ENCODE measurements at places on chromosomes 13 and 19.

DNA sequence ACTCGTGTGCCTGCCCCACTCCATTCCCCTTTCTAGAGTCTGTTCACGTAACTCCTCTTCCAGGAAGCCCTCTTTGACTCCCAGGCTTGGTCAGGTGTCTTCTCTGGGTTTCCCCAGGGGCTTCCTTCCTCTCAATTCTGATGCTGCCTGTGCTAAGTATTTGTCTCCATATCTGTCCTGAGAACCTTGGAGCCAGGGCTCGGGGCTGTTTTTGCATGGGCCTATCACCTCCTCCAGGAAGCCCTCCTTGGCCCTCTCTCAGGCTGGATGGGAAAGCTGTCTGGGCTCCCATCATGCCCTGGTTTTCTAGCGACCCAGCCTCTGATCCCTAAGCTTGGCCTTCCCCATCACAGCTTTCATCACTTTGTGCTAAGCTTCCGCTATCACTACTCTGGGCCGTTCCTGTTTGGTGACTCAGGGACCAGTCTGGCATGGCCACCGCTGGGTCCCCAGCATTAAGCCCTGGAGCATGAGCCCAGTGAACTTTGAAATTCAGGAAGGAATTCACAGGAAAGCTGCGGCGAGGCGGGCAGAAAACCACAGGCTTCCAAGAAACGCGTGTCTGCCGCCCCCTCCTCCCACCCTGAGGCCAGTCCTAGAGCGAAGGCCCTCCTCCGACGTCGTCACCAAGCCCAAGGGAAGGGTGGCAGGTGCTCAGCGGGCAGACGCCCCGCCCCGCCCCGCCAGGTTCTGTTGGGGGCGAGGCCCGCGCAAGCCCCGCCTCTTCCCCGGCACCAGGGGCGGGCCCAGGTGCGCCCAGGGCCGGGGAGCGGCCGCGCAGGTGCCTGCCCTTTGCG is 486 bp upstream of the SPINT2 start:
- peak overlapping the region; percentile 65 for H3K4me3 ChIP-seq
- peak overlapping the region; percentile 98 for H3K27ac ChIP-seq
- peak; percentile 42 for DNase-seq
- peaks cover 7% of the 10 kb centered on the region for H3K4me1 ChIP-seq
- no peaks in the 10 kb centered on the region for H3K27me3 ChIP-seq

GRCh38 chr19:40232949-40233810 is 6.7 kb upstream of the CCNP start:
- no peak overlapping the region for H3K27ac ChIP-seq
- peaks cover 10% of the 10 kb centered on the region for H3K4me1 ChIP-seq
- no peak for DNase-seq
- no peaks in the 10 kb centered on the region for H3K27me3 ChIP-seq

- peaks cover 54% of the 10 kb centered on the region for H3K4me1 ChIP-seq
- DNase-seq = no peak
- H3K4me3 ChIP-seq = no peak overlapping the region
- no peak overlapping the region for H3K27ac ChIP-seq
- peaks cover 15% of the 10 kb centered on the region for H3K36me3 ChIP-seq
- H3K27me3 ChIP-seq = no peaks in the 10 kb centered on the region
Measured at GRCh38 chr19:1018393-1018792, 2.5 kb downstream of the TMEM259 start.

GRCh38 chr13:108120856-108121255 is 94.5 kb downstream of the LIG4 start:
- H3K27ac ChIP-seq = no peak overlapping the region
- DNase-seq = no peak

- no peaks in the 10 kb centered on the region for H3K27me3 ChIP-seq
- H3K4me1 ChIP-seq = no peaks in the 10 kb centered on the region
- no peaks in the 10 kb centered on the region for H3K36me3 ChIP-seq
- no peak overlapping the region for H3K4me3 ChIP-seq
Measured at GRCh38 chr13:96172066-96172465, 82.2 kb downstream of the HS6ST3 start.

DNA sequence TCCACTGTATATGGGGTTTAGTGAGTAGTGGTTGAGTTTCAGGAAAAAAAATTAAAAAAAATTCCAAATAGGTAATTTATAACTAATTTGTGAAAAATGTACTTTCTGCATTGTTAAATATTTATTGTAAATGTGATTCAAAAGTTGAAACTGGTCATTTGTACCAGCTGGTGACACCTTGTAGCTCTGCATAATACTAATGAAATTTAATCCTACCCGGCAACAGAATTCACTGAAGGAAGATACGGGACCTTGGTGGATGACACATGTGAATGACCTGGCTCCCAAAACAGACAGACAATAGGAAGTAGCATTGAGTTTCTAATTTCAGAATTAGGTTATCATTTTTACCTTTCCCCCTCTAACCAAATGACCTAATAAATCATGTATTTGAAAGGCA is 73.8 kb downstream of the SLITRK6 start:
- H3K4me1 ChIP-seq = no peaks in the 10 kb centered on the region

DNA sequence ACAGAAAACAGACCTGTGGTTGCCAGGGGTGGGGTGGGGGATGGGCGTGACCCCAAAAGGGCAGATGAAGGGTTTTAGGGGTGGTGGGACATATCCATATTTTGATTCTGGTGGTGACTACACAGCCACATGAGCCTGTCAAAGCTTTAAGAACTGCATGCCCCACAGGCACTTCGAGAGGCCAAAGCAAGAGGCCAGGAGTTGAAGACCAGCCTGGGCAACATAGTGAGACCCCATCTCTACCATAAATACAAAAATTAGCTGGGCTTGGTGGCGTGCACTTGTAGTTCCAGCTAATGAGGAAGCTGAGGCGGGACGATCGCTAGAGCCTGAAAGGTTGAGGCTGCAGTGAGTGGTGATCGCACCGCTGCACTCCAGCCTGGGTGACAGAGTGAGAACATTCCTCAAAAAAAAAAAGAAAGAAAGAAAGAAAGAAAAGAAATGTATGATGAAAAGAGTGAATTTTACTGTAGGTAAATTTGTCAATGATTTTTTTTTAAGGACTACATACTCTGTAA is 18.9 kb upstream of the BCL3 start:
- H3K4me1 ChIP-seq = no peaks in the 10 kb centered on the region
- DNase-seq = no peak
- no peaks in the 10 kb centered on the region for H3K27me3 ChIP-seq
- no peaks in the 10 kb centered on the region for H3K36me3 ChIP-seq

- H3K27ac ChIP-seq = no peak overlapping the region
- no peaks in the 10 kb centered on the region for H3K4me1 ChIP-seq
- H3K27me3 ChIP-seq = no peaks in the 10 kb centered on the region
- DNase-seq = no peak
- H3K36me3 ChIP-seq = no peaks in the 10 kb centered on the region
- H3K4me3 ChIP-seq = no peak overlapping the region
Measured at GRCh38 chr13:90403330-90404082, 944.0 kb upstream of the MIR17HG start.

DNA sequence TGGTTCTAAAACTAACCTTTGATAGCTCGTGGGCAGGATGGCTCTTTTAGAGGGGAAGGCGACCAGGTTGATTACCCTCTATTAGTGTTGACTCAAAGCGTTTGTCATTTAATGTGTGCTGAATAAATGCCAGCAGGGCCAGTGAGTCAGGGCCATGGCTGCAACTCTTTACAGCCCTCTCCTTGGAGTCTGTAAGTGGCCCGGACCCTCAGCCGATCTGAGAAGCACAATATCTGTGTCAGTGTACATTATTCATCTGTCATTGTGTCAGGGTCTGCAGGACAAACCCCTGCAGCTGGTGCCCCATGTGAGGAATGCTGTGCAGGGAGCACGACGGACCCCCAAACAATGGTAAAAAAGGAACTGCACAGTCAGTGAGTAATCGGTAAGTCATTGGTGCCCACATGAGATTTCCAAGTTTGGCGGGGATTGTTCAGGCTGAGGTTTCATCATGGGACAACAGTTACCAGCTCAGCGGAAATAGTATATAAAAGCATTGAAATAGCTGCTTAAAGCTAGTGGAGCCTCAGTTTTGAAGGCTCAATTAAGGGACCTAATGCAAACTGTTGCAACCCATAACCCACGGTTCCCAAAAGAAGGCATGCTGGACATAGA is 139.1 kb downstream of the ZNF675 start:
- H3K4me1 ChIP-seq = no peaks in the 10 kb centered on the region
- DNase-seq = no peak
- H3K27ac ChIP-seq = no peak overlapping the region
- H3K36me3 ChIP-seq = no peaks in the 10 kb centered on the region

GRCh38 chr19:2555422-2556220 is 79.7 kb downstream of the GADD45B start:
- H3K36me3 ChIP-seq = no peaks in the 10 kb centered on the region
- peak overlapping the region; percentile 81 for H3K27ac ChIP-seq
- no peaks in the 10 kb centered on the region for H3K27me3 ChIP-seq
- no peak for DNase-seq
- H3K4me3 ChIP-seq = peak overlapping the region; percentile 36

DNA sequence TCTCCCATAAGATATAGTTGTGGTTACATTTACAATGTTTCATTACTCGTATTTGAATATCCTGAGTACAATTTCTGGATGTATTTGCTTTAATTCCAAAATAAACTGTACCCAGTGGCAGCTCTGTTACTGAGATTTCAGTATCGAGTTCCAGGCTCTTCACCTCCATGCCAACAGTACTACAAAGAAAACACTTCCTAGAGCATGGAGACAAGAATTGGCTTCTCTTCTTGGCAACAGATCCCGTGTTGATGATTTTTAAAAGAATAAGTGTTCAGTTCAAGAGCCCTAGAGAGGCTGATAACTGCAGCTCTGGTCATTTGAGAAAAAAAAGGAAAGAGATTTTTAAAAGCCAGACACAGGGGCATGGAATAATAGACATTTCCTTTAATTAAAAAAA is 302.8 kb downstream of the EFNB2 start:
- DNase-seq = no peak
- H3K4me1 ChIP-seq = no peaks in the 10 kb centered on the region
- no peak overlapping the region for H3K27ac ChIP-seq
- H3K36me3 ChIP-seq = no peaks in the 10 kb centered on the region
- no peaks in the 10 kb centered on the region for H3K27me3 ChIP-seq

GRCh38 chr19:32287086-32287485 is 58.3 kb upstream of the ZNF507 start:
- no peaks in the 10 kb centered on the region for H3K36me3 ChIP-seq
- no peak overlapping the region for H3K27ac ChIP-seq
- H3K4me1 ChIP-seq = no peaks in the 10 kb centered on the region
- H3K27me3 ChIP-seq = no peaks in the 10 kb centered on the region
- no peak for DNase-seq
- no peak overlapping the region for H3K4me3 ChIP-seq

DNA sequence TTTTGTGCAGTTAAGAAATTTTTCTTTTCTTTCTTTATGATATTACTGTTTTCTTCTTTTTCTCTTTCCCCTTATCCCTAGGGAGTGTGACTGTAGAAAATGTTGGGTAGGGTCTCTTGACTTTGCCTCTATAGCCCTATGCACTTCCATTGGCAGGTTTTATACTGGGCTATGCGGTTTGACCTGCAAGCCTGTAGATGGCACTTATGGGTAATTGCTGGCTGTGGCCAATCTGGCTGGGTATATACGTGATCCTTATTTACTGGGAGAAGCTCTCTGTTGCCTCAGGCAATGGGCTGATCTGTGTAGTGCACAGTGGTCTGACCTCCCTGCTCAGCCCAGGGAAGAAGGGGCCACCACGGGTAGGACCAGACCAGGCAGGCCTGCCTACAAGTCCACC is 78.8 kb downstream of the RAP2A start:
- H3K27me3 ChIP-seq = no peaks in the 10 kb centered on the region
- H3K4me3 ChIP-seq = no peak overlapping the region
- H3K36me3 ChIP-seq = no peaks in the 10 kb centered on the region
- DNase-seq = no peak

- no peak for DNase-seq
- H3K36me3 ChIP-seq = peaks cover 81% of the 10 kb centered on the region
- H3K4me1 ChIP-seq = no peaks in the 10 kb centered on the region
- H3K27ac ChIP-seq = no peak overlapping the region
Measured at GRCh38 chr19:42229855-42230351, 9.8 kb downstream of the ZNF526 start.

GRCh38 chr19:32406161-32407003 is 812 bp downstream of the DPY19L3 start:
- peak overlapping the region; percentile 93 for H3K4me3 ChIP-seq
- no peaks in the 10 kb centered on the region for H3K36me3 ChIP-seq
- no peak for DNase-seq
- H3K27ac ChIP-seq = peak overlapping the region; percentile 100
- no peaks in the 10 kb centered on the region for H3K4me1 ChIP-seq
- H3K27me3 ChIP-seq = no peaks in the 10 kb centered on the region

DNA sequence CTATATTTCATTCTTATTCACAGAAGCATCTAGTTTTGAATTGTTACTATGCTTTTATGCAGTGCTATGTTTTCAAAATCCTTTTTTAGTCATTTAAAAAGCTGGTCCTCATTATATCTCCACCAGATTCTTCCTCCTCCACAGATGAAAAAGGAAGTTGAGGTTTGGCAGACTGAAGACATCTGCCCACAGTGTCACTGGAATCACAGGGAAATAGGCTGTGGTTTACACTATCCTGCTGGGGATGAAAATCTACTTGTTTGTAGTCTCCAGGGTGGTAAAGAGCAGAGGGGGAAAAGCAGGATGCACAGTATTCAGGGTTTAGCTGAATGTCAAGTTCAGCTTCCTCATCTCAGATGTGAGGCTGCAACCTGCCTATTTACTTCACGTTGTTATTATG is 351.2 kb downstream of the DNAJC15 start:
- H3K27me3 ChIP-seq = no peaks in the 10 kb centered on the region
- H3K4me3 ChIP-seq = no peak overlapping the region
- DNase-seq = no peak
- no peak overlapping the region for H3K27ac ChIP-seq

- H3K4me1 ChIP-seq = peaks cover 12% of the 10 kb centered on the region
- H3K27me3 ChIP-seq = no peaks in the 10 kb centered on the region
Measured at GRCh38 chr19:14073261-14073924, 807 bp downstream of the MISP3 start.

- no peaks in the 10 kb centered on the region for H3K27me3 ChIP-seq
- peaks cover 30% of the 10 kb centered on the region for H3K4me1 ChIP-seq
Measured at GRCh38 chr19:1015782-1016646, 4.9 kb downstream of the TMEM259 start.

DNA sequence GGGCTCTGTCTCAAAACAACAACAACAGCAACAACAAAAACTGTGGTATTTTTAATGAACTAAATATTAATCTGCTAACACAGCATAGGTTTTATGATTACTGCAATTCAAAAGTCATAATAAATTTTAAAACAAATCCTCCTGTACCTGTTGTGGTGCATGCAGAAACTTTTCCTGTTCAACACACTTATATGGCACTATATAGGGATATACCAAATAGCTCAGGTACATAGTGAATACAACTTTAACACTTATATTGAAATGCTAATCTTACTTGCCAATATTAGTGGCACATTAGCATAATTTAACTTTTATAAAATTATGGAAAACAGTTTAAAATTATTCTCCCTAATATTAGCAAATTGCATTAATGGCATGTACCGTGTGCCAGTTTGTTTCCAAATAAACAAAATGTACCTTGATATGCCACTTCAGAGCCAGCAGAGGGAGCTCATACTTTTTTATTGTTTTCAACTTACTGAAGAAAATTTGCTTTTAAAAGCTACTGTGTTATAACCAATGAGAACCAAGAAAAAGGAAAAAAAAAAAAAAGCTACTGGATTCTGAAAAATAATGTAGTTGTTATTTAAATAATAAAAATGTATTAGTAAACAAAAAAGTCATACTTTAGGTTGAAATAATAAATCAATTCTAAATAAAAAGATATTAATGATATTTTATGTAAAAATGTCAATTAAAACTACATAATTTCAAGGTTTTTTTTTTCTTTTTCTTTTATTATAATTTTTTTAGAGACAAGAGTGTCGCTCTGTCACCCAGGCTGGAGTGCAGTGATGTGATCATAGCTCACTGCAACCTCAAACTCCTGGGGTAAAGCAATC is 18.0 kb upstream of the RBM26 start:
- DNase-seq = no peak
- no peaks in the 10 kb centered on the region for H3K4me1 ChIP-seq
- no peaks in the 10 kb centered on the region for H3K36me3 ChIP-seq
- H3K27me3 ChIP-seq = no peaks in the 10 kb centered on the region
- no peak overlapping the region for H3K4me3 ChIP-seq
